Activated CD8-positive, alpha-beta memory T cell treated with anti-CD3 and anti-CD28 coated beads, Interleukin-2, amount 50 U/mL, for 4 hours (primary cell): ENCODE measurements at places on chromosomes 6 and 20.

DNA sequence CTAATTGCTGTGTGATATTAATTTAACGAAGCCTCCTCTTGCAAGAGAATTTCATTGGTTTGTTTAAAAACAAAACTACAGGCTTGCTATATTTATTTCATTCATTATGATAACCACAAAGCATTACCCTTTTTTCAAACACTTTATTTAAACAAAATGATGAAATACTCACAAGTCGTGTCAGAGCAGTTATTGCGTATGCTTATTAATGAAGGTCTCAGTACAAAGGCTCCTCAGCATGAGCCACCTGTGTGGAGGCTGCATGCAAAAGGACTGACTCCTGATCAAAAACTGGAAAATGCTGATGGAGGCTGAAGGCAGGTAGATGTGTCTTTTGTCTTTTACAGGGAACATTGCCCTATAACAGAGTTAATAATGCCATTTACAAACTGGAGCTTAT is 130.5 kb downstream of the CRYBG1 start:
- no peak for DNase-seq

DNA sequence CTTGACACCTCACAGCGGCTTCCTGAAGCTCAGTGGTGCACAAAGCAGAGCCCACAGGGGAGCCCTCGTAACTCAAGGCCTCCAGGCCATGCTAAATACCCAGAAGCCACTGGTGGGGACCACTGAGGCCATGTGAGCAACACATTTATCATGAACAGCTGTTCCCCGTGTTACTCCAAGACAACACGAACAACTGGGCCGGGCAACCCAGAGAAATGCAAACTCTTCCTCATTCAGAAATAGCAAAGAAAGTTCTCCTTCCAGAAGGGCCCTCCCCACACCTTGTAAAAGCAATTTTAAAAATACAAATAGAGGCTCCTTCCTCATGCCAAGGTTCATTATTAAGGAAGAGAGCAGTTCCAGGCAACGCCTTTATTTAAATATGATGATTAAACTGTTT is 36.3 kb upstream of the SLCO4A1 start:
- DNase-seq = no peak

DNA sequence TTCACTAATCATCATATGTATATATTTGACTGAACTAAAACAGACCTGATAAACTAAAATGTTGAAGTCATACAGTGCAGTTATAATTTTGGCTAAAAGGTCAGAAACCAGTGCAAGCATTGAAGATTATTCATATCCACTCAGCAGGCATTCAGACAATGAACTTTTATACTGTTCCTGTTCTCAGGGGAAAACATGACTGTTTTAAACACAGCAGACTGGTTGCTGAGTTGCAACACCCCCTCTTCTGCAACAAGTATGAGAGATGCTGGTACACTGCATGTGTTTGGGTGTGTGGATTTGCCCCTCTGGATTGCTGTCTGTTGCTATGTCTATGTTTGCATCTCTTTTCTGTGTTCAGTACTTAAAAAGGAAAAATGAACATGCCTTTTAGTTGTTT is 206.8 kb downstream of the EYA4 start:
- DNase-seq = no peak

DNA sequence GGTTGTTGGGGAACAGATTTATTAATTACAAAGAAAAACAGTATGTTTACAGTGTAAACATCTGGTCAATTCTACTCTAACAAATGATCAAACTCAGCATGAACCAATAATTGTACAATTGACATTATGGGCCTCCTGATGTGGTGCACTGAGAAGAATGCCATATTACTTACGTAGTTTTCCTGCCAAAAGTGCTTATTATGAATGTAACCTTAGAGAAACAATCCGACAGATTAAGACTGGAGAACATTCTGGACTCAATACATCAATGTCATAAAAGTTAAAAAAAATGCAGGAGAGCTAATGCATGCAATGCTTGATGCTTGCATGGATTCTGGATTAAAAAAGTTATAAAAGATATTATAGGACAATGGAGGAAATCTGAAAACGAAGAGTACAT is 69.0 kb downstream of the LYRM4 start:
- DNase-seq = no peak

- DNase-seq = no peak
These were observed 977.0 kb downstream of the TFAP2A start for GRCh38 chr6:9437836-9438235.

- DNase-seq = no peak
These were observed 1.3 kb upstream of the RNF217 start for GRCh38 chr6:124960757-124961463.

DNA sequence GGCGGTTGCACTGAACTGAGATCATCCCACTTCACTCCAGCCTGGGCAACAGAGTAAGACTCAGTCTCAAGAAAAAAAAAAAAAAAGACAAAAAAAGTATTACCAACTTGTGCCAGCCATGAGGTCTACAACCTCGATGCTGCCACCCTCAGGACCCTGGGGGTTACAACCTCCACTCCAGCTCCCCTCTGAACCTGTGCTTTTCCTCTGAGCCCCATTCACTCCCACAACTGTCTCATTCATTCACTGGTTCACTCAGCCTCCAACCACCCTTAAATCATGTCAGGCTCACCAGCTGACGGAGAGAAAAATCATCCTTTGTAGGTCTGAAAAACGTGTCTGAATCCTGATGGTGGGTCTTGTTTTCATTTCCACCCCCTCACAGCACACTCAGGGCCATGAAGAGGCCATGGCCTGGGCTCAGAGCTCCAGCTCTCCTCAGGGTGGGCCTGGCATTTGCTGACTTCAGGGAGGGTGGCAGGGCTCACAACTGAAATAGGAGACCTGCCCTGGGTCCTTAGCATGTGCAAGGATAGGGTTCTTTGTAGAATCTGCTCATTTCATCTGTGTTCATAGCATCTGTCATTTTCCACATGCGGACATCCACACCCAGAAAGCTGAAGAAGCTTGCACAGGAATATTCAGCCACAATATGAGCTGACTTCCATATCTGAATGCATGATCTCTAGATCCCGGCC is 1.9 kb upstream of the ULBP1 start:
- peak; percentile 45 for DNase-seq

DNA sequence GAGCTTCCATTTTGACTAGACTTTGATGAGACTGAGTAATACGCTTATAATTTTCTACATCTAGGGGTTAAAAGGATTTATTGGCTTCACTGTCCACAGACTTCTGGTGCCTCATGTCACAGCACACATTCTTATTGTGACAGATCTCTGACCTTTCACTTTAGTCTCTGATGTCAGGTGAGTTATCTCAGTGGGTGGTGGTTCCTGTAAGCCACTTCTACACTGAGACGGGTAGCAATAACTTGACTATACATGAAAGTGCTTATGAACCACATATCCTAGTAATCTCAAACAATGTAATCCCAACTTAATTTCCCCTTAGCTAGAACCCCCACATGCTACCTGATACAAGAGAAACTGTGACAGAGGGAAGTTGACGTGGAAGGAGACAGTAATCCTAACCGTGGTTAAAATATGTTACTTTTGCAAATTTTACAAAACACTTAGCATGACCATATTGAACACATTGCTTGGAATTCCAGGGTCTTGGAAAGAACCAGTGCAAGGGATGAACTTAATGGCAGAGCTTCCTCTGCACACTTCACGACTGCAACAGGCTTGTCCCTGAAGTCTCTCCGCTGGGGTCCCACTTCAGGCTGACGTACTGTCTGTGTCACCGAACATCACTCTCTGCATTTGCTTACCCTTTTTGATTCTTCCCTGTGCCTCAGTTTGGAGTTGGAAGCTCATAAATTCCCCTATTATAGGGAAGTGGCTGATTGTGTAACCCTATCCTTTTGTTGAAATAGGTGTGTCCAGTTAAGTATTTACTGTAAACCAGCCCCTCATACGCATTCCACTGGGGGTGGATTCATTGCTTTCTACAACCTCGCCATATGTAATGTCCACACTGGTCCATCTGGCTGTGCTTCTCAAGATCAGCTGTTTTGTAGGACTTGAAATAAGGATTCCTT is 6.4 kb upstream of the TRIM40 start:
- DNase-seq = no peak

- DNase-seq = no peak
These were observed 43.3 kb downstream of the VAPB start for GRCh38 chr20:58432186-58432954.

DNA sequence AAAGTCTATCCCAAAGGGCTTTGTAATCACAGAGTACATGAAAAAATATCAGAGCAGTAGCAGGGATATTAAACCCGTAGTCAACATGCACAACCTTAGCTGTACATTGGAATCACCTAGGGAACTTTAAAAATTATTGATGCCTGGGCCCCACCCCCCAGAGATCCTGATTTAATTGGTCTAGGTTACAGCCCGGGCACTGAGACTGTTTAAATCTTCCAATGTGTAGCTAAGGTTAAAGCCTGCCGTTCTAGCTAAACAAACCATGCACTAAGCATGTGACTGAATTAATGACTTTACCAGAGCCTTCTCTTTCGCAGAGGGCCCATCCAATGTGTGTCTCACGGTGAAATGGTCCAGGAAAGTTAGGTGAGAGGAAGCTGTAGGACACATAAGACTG is 14.1 kb upstream of the JAG1 start:
- DNase-seq = no peak

GRCh38 chr6:158524311-158524710 is 35.6 kb upstream of the TMEM181 start:
- no peak for DNase-seq
